ENCODE measurements at places on chromosomes 2 and 18. TPM values are rescaled to one million over a fixed set of nuclear protein-coding genes. Genes with fewer than 3 reads are reported as not detected.

The LONRF2 gene
- 0.04 TPM for total RNA-seq

The MC5R gene
- total RNA-seq = not detected

The DSG2 gene
- total RNA-seq = 66.0 TPM

The PAIP2B gene
- total RNA-seq = 3.7 TPM

The CCBE1 gene
- 1.3 TPM for total RNA-seq

The STON1 gene
- 9.0 TPM for total RNA-seq

The PPP3R1 gene
- 20.1 TPM for total RNA-seq

The ELOA2 gene
- not detected for total RNA-seq

The CELF4 gene
- total RNA-seq = 3.7 TPM

The SUCLG1 gene
- total RNA-seq = 76.4 TPM

GRCh38 chr2:78024996-78025395 lies 502.8 kb upstream of the LRRTM4 start:
- no peak for DNase-seq

DNA sequence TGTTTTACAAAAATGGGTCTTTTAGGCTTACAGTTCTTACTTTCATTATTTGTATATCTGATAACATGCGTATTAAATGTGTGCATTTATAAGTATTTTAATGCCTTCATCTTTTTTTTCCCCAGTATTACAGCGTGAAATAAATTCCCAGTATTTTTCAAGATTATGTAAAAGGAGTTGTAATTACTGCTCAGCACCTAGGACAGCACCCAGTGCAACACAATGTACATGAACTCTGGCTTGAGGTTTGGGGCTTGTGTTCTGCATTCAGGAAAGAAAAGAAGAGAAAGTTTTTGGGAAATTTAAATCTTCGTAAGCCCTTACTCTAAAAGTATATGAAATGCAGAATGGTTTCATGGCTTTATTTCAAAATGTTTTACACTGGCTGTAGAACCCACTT lies 16.7 kb downstream of the ZNF638 start:
- no peak for DNase-seq

DNA sequence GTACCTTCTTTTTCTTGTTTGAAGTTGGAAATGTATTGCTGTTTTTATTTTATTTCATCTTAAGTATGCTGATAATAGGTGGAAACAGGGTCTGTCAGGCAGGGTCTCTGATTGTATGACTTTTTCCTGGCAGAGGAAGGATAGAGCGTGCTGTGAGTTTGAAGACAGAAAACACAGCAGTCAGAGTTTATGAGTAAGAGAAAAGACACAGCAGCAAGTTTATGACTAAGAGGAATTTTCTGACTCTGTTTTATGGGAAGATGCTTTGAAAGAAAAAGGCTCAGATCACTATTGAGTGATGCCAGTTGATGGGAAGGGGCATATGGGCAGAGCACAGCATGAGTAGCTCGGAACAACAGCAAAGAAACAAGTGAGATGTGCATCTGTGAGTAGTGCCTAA lies 379.1 kb downstream of the MEIS1 start:
- no peak for DNase-seq

DNA sequence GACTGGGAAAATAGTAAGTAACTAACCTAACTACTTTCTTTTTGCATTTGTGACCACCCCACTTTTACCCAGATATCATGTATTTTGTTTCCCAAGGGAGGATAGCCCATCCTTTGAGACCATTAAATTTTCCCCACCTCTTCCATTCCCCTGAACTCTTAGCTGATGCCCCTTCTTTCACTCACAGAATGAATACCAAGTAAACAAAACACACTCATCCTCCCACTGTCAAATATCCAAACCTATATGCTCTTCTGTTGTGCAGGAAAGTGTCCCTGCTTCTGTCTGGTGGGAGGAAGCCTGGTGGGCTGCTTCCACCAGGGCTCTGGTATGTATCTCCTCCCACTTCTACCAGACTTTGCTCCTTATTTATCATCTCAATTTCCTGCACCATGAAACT lies 64.6 kb upstream of the PARD3B start:
- DNase-seq = no peak

DNA sequence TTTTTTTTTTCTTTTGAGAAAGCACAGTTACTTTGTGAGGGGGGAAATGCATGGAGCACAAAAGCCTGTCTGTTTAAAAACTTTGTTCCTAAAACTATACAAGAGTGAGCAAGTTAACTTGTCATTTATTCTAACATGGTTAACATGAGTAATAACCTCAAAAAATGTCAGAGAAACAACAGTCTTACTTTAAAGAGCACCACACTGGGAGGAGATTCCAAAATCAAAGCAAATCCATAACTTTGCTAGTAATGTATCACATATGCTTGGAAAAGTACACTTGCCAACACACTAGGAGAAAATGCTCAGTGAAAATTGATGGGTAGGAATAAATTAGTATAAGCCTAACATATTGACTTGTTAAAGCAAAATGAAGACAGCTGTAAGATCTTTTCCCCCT lies 157.1 kb downstream of the PRPF40A start:
- no peak for DNase-seq

DNA sequence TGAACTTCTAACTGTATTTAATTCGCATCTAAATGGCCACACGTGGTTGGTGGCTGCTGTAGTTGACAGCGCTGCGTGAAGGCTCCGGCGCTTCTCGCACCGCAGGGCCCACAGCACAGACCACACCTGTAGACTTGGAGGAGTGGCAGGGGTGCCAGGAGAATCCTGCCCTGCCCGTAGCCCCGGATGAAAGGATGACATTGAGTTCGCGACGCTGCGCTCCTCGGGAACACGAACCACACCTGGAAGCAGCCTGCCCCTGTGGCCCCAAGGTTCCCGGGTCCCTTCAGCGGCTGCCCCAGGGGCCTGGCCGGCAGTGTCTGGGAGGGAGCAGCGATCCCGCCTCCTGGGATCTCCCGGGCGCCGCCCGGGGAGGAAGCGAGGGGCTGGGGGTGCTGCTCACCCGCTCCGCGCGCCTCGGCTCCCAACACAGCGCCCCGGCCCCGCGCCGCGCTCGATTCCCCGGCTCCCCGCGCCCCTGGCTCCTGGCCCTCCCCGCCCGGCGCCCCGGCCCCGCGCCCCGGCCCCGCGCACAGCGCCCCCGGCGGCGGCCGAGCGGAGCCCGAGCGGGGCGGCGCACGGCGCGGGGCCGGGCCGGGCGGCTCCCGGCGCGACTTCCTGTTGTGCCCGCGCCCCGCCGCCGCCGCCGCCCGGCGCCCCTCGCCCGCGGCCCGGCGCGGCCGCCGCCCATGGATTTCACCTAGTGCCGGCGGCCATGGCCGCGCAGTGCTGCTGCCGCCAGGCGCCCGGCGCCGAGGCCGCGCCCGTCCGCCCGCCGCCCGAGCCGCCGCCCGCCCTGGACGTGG lies at the start of gene RNPEPL1:
Gene RNPEPL1 (plus strand): TSS at position 613 of the 806 bp plus-strand sequence. CDS start 103 bp downstream, at position 716.
- DNase-seq = peak; percentile 93

- no peak for DNase-seq
These were observed 43.7 kb upstream of the SLC35G4 start for GRCh38 chr18:11565716-11566115.

DNA sequence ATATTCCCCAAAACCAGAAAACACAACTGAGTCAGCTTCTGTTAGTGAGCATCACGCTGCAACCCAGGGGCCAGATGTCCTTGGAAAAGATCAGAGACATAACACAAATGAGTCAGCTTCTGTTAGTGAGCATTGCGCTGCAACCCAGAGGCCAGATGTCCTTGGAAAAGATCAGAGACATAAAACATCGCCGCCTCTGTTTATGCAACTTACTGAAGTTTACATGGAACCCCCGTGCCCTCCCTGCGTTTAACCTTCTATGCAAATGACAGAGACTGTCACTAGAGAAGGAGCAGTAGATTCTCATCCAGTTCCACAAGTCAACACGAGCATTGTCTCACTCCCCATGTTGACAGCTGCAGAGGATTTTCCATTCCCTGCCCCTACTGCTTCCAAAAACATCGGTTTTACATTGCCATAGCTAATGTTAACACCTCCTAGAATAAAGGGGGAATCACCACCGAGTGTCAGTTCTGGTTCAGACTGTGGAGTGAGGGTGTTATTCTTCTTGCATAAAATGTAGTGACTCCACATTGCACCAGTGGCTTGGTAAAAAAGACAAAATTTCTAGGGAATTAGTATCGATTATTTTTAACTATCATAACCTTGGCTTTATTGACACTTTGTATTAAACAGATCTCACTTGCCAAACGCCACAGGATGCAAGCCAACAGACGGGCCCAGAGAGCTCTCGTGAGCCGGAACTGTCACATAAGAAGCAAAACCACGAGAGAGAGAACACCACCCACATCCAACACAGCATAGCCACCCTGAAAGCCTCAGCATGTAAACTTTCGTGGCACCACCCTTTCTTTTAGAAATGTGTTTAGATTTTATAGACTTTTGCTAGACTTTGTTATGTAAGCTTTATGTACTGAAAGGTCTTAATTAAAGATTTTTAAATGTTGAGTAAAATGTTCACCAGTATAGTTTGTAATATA lies 87.7 kb downstream of the SH3YL1 start:
- no peak for DNase-seq

DNA sequence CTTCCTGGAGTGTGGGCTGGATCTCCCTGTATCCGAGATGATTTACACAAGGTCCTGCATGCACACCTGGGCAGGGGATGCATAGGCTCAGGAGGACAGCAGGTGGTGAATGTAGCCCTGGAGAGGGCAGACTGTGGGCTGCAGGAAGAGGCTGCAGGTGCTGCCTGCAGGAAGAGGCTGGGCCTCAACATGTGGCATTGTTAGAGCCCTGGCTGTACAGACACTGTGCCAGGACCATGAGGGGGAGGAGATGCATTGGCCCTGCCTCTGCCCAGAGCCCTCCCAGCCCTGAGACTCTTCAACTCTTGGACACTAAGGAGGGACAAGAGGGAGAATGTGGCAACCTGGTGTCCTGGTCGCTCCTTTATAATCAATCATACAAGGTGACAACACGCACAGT lies 392.8 kb downstream of the TNS1 start:
- no peak for DNase-seq

DNA sequence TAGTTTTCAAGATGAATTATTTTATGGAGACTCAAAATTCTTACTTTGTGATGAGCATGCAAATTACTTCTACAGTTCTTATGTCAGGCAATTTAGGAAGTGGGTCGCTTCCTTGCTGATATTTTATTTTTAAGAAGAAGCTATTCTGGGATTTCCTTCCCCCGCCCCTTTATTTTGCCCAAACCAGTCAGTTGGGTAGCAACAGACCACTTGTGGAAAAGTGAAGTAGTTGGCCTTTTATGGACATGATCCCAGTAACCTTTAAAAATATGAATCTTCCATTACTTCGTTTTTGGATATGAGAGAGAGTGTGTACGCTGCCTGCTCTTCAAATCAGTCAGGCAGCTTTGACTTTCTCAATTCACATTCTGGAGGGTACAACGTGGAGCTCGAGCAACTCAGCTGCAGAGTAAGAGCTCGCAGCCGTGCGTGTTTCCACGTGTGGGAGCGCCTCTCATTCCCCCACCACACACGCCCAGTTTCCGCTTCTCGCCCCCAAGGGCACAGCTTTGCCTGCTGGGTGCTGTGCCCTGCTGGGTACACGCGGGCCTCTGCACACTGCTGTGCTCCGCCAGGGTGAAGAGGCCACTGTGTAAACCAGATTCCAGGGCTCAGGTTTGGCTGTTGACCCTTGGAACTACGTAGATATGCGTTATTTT lies 92.6 kb downstream of the ITGB1BP1 start:
- DNase-seq = no peak

DNA sequence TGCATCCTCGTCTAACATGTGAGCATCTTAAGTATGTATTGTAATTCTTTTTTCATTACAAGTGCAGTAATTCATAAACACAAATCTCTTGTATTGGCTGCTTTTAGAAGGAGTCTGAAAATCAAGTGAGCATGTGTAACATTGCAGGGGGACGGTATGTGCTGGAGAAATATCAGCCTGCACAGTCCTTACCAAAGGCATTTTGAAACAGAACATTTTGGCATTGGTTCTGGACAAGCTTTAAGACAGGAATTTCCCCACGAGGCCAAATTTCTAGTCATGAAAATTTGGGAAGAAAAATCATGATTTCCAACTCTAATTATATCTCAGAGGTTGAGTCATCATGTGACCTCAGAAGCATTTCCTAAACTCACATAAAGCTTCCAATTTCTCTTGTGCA lies 24.7 kb upstream of the NRP2 start:
- no peak for DNase-seq

DNA sequence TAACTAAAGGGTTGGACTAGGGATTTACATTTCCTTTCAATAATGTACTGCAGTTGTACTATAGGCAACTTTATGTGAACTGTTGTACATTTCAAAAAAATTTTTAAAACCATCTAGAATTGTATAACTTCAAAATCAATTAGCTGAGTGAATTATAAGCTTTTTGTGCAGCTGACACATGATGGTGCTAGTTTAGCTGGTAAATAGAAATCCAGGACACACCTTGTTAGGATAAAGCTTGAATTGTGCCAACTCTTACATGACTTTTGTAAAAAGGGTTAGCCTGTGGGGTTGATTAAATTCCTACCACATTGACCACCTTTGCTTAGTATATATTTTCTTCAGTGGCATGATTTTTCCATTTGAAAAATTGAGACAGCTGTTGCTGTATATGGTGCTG lies 104.4 kb downstream of the CPS1 start:
- no peak for DNase-seq

GRCh38 chr18:8717011-8717770 lies 11.8 kb downstream of the MTCL1 start:
- DNase-seq = peak; percentile 83

DNA sequence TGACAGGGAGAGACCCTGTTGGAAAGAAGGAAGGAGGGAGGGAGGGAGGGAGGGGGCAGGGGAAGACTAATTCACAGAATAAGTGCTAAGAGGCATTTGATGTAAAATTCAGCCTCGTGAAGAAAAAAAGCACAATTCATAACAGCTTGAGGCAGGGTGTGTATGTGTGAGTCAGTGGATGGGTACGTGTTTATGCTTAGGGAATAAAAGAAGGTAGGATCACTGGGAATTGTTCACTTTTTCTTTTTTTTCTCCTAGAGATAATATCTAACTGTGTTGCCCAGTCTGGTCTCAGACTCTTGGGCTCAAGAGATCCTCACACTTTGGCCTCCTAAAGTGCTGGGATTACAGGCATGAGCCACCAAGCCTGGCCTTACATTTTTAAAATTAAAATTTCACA lies 39.2 kb downstream of the WDR33 start:
- no peak for DNase-seq

DNA sequence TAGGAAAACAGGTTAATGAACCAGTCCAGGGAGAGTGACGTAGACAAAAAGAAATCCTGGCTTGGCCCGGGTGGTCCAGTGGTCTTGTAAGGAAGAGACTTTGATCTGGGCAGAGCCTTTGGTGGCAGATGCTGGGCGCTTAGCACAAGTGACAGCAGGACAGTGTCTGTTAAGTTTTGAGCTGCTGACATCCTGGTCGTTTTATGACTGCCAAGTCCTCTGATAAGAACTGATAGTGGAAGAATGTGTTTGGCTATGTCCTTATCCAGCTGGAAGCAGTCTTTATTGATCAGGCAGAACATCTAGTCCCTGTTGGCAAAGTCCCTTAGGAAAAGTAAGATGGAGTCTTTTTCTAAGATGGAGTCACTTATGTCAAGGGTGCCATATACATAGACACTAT lies 27.4 kb upstream of the ZNF407 start:
- DNase-seq = no peak

DNA sequence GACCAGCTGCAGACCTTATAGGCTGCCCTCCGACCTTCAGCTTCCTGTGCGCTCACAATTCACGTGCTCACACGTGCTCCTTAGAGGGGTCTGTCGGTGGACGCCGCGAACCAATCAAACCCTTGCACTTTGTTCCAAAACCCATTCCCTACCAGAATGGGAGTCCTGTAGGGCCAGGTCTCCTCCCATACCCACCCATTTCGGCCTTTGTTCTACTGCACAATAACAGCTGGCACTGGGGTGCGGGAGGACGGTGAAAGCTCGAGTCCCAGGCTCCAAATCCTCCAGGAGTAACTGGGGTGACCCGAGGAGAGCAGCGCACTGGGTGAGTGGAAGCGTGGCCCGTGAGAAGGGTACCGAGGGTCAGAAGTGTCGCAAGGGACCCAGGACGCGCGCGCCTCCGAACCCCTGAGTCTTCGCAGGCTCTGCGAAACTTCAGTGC lies 13.0 kb downstream of the SIX3 start:
- DNase-seq = peak; percentile 68

Data from H7 (cell line).